ENCODE measurements at places on chromosomes 7 and 10.

DNA sequence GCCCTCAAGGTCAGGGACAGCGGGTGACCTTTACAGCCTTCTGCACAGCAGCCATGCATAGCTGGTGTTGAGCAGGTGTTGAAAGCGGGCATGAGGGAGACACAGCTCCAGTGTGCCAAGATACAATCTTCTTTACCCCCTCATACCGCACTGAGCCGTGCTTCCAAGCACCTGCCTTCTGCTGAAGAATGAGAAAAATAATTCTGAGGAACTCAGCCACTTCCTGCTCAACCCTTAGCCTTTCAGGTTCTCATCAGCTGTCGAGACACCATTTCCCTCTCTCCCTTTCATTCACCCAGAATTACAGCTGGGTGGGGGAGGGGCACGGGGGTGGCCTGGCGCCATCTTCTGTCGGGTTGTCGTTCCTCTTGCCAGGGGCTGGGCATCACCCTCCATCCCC is 58.6 kb downstream of the COL13A1 start:
- no peak for DNase-seq

GRCh38 chr7:31036924-31037323 is 15.2 kb upstream of the ADCYAP1R1 start:
- no peak for DNase-seq

- no peak for DNase-seq
These were observed 3.9 kb upstream of the PURB start for GRCh38 chr7:44889086-44889781.

DNA sequence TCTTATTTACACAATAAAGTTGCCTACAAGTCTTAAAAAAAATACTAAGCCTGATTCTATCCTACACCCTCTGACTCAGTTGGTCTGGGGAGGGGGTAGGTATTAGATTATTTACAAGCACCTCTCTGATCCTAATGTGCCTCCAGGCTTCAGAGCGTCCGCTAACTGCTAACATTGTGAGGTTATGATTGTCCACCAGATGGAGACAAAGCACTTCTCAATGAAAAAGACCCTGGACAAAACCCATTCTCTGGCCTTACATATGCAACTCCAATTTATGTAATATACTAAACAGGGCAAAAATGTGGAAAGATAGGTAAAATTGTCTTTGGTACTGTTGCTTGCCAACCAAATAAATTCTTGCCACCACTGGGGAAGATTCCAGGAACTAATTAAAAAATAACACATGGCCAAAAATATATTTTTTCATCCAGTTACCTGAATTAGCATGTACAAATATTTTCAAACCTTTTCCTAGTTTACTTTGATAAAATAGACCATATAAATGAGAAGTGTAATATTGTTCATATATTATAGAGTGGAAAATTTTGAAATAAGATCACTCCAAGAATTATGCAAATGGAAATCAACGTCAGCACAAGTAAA is 92.4 kb downstream of the KIF20B start:
- no peak for DNase-seq

DNA sequence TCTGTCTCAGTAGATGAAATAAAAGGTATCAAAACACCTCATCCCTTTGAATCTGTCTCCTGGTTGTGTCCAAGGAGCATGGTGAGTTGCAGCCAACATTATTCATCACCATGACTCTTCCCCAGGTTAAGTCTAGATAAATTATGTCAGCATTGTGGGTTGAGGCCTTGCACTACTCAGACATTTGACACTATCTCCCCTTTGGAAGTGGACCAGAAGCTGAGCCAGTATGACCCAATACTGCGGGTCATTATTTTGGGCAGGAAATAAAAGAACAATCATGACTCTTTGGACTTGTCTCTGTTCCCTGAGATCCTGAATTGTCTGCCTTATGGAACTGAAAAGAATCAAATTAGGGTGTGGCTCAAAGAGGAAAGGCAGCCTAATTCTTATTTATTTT is 168.2 kb upstream of the FAM171A1 start:
- DNase-seq: no peak

DNA sequence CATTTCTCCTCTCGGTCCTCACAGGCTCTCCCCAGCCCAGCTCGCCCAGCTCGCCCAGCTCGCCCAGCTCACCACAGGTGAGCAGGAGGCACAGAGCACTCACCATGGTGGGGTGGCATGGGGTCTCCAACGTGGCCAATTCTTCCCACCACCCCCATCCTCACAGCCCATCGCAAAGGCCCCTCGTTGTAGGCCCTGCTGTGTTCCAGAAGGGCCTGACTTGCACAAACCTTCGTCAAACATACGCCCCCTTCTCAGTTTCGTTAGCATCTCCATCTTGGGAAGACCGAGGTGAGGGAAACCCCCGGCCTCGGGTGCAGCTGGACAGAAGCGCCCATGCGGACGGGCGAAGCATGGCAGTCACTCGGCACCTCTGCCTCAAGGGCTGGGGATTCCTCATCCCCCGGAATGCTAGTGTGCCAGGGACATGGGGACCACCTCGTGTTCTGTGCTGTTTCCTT is 304.6 kb downstream of the TNS3 start:
- no peak for DNase-seq

- no peak for DNase-seq
These were observed 82.2 kb upstream of the NRP1 start for GRCh38 chr10:33416691-33417090.

DNA sequence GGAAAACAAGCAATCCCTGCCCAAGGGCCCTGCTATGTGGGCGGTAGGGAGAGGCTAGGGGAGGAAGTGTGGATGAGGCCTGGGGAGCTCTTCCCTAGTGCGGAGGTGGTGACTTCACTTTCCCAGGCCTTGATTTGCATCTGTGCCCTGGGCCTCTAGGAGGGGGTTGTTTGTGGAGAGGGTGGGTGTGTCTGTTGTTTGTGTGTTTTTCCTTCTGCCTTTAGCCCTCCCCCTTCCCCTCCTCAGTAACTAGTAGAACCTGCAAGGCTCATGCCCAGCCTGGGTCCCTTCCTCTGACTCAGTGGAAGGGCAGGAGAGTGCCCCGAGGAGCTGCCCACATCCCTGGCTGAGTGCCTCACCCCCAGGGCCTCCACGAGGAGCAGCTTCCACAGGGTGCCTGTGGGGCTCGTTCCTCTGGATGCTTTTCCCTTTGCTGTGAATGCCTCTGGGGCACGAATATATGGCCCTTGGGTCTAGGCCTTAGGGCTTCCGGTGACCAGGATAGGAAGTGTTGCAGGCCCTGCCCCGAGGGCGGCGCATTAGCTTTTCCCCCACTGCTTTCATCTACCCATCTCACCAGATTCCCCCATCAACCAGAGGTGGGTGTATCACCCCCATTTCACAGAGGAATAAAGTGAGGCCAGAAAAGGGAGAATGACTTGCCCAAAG is 89.4 kb upstream of the DUSP5 start:
- DNase-seq: no peak

GRCh38 chr7:79619216-79619615 is 165.7 kb upstream of the MAGI2 start:
- no peak for DNase-seq

DNA sequence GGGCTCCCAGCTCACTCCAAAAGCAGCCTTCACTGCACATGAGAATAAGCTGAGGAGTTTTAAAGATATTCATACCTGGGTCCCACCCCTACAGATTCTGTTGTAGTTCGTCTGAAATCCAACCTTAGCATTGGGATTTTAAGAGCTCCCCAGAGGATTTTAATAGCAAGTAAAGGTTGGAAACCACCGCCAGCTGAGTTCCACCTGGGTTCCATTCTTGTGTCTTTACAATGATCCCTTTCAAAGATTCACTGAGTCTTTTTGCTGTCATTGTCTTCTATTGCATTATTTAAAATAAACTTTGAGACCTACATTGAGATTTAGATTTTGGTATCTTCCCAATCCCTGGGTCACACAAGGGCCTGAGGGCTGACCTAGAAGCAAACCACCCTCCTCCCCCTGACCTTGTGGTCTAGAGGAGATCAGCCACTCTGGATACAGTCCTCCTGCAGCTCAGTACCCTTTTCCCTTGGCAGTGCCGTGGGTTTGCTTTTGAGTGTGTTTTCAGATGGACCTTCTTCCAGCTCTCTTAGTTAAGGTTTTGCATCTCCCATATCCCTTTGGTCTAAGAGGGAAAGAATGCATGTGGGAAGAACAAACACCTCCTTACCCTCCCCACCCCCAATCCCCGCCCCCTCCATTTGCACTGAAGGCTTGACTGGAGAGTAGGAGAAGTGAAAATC is 22.6 kb upstream of the SIRT1 start:
- no peak for DNase-seq

DNA sequence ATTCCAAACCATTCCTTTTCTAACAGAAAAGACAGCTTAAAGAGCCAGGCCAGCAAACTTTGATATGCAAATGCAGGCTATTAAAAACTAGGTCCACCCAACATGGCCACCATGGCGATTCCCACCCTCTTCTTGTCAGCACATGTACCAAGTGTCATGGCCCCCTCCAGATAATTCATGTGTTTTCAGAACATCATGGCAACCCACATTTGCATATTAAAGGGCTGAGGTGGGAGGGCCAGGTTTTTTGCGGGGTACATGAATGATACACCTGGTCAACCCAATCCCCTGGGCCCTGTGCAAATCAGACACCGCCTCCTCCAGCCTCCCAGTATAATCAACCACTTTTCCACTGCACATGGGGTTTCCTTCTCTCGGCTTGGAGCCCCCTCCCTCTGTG is 965 bp upstream of the ERVW-1 start:
- DNase-seq: no peak

- no peak for DNase-seq
These were observed 2.4 kb downstream of the BLVRA start for GRCh38 chr7:43760861-43761260.

DNA sequence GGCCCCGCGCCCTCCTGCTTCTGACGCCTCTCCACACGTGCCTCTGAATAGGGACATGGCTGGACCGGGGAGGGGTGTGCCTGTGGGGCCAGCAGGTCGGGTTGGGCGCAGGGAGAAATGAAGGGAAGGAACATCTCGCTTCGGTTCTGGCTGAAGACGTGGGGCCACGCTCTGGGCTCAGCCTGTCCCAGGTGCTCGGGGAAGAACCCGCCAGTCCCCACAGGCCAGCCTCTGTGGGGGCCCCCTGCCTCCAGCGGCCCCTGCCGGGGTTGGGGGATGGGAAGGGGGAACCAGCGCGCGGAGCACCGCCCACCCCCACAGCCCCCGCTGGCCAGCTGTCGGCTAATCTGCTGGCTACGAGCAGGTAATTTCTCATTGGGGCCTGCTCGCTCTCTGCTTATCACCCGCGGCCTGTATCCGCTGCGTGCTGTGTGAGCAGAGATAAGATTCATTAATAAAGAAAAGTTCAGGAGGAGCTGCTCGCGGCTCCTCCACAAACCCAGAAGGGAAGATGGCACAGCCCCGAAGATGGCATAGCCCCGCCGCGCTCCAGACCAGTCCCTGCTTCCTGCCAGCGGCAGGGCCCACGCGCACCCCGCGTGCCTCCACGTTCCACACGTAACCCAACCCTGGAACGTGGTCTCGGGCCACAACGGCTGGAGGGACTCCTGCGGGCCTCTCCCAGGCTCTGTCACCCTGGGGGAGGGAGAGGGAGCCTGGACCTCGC is 186.2 kb downstream of the ELFN1 start:
- no peak for DNase-seq

DNA sequence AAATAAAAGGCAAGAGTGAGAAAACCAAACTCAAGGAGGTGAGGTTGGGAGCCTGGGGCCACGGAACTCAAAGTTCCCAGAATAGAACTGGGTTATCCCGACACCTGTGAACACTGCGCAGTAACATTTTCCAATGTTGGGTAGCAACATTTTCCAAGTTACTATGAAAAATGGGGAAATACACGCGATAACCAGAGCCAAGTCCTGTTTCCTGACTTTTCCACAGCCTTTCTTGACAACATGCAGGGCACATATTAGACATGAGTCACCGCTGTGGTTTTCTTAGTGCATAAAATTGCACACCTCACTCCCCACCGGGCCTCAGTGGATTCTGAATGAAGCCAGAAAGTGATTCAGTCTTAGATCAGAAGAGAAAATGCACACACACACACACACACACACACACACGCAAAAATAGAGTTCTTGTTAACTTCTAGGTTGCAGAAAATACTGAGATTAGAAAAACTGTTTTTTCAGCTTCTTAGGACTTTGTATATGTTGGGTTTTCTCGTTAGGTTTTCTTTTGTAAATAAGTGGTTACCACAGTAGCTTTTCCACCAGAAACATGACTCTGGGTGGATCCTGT is 70.0 kb downstream of the CAMK1D start:
- DNase-seq: peak; percentile 3

GRCh38 chr7:1028775-1029636 is 15.3 kb upstream of the GPR146 start:
- no peak for DNase-seq

DNA sequence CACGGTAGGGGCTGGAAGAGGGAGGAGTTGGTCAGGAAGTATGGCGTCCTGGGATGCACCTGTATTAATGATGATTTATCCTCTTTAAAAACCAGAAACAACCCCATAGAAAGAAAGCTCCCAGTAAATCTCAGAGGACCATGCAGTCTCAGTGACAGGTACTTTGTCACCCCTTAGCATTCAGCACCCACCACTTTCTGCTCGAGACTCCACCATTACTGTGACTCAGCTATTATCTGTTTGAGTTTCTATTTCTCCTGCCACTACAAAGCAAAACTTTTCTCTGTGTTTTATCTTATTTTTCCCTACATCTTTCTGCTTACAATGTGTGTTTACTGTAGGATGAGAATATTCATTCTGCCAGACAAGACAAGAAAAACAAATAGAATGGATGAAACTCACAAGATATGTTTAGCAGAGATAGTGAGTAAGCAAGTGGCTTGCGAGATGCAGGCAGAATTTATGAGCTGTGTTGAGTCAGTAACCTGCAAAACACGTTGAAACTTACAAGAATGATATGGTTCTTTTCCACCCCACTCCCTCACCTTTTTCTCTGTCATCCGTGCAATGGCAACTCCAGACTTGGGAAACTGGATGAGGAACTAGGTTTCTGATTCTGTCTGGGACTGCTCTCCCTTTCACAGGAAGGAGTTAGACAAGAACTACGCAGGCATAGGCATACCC is 127.1 kb downstream of the AOAH start:
- DNase-seq: no peak

DNA sequence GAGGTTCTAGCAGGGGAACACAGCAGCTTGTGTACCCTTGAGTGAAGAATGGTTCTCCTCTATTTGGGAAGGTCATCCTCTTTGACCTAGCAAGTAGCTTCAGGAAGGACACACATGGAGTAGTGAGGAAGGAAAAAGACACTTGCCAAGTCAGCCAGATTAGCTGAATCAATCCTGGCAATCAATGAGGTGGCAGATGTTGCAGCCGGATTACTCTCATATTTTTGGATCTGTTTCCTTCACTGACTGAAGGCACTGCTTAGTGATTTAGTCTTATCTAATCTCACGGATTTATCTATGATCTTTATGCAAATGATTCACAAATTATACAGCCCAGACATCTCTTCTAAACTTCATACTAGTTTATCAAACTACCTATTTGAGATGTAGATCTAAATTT is 218.8 kb downstream of the GPR158 start:
- DNase-seq: no peak
